Anterior cingulate cortex (tissue), 58 donors: ENCODE measurements at places on chromosomes 1 and 21.

- peak; percentile 46 for DNase-seq
Measured at GRCh38 chr1:38451541-38451993, 405.0 kb upstream of the POU3F1 start.

DNA sequence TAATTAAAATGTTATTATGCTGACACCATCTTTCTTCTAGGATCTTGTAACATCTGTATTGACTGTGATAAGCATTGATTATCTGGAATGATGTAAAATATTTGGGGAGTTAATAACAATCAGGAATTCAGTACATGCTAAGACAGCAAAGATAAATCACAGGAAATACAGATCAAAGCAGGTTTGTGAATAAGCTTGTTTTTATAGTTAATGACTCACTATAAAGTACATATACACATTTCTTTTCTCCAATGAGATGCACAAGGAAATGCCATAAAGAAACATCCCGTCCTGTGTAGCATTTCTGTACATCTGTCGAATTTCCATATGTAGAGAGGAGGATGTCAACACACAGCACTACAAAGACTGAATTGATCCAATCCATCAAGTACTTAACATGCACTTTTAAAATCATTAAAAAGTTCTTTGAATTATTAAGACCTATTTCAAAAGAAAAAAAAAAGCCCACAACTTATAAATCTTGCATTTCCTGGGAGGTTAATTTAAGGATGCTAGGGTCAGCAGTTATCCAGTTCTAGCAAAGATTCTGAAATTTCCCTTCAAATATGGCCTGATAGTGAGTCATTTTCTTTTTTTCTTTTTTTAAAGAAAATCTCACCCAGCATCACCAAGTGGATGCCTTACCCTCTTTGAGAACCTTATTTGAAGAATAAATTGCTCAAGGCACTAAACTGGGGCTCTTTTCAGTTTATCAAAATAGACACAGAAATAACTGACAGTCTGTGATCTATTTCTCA is 243.2 kb upstream of the NR5A2 start:
- DNase-seq: no peak

GRCh38 chr1:178457651-178458050 is 39.1 kb downstream of the CLEC20A start:
- no peak for DNase-seq

DNA sequence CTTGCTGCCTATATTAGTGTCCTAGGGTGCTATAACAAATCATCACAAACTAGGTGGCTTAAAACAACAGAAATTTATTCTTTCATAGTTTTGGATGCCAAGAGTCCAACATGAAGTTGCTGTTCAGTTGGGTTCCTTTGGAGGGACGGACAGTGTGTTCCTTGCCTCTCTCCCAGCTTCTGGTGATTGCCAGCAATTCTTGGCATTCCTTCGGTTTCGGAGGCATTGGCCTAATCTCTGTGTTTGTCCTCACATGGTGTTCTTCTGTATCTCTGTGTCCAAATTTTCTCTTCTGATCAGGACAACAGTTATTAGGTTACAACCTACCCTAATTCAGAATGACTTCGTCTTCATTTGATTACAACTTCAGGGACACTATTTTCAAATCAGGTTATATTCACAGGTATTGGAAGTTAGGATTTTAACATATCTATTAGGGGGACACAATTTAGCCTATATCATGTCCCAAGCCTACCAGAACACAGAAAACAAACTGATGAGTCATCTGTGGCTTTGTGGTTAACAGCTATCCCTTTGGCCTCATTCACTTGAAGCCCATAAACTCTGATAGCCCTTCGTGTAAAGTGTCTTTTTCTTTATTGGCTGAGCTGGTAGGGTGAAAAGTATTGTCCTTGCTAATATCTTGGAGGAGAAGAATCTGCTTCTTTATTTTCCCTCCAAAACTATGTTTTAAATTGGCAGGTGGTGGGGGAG is 83.2 kb upstream of the PAPPA2 start:
- DNase-seq: no peak

- DNase-seq: no peak
Measured at GRCh38 chr1:52210044-52210443, 68.2 kb downstream of the ZFYVE9 start.

- DNase-seq: no peak
Measured at GRCh38 chr1:54559111-54559548, 11.1 kb downstream of the ACOT11 start.
